Omental fat pad (tissue), 4 donors: ENCODE measurements at places on chromosomes 4 and X.

DNA sequence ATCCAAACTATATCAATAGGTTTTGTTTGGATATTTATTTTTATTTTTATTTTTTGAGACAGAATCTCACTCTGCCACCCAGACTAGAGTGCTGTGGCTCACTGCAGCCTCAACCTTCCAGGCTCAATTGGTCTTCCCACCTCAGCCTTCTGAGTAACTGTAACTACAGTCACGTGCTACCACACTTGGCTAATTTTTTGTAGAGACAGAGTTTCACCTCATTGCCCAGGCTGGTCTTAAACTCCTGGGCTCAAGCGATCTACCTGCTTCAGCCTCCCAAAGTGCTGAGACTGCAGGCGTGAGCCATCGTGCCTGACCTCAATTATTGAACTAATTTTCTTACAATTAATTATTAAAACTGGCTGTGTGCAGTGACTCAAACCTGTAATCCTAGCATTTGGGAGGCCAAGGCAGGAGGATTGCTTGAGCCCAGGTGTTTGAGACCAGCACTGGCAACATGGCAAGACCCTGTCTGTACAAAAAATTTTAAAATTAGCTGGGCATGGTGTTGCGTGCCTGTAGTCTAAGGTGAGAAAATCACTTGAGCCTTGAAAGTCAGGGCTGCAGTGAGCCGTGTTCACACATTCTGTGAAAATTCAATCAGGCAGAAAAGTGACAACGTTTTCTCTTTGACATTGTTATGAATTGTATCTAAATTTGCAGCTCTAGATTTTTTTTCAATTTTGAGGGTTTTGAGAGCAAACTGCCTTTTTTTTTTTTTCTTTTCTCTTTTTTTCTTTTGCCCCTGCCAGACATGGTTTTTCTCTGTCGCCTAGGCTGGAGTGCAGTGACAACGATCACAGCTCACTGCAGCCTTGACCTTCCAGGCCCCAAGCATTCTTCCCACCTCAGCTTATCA, 66.0 kb downstream of the UBE2K start:
- DNase-seq, result no peak

DNA sequence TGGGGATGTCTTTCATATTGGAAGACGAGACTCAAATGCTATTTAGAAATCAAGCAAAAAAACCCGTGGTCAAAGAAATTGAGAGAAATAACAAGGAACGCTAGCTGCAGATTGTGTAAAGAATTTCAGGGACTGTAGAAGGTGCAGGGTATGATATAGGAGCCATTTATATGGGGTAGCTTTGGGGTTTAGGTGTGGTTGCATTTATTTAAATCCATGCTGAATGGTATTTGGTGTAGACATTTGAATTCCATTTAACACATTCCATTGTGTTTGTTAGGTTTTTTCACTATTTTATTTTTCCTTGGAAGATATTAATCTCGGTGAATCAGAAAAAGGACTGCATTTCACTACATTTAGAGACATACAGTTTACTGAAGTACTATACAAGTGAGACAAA, 341.0 kb upstream of the GALNTL6 start:
- no peak for DNase-seq

DNA sequence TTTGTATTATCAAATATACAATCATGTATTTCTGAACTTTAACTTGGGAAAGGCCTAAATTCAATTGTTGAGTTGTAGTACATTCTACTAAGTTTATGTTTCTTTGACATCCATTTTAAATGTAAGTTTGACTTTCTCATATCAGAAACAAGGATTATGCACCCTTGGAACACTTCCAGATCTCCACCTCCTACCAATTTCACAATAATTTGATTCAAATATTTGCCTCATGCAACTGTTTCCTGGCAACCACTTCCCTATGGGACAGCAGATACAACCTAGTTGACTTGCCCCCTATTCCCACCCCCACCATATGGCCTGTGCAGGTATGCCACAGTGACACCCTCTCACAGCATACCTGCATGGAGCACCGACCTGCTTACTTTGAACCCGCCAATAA, 506.4 kb upstream of the PABPC4L start:
- no peak for DNase-seq

DNA sequence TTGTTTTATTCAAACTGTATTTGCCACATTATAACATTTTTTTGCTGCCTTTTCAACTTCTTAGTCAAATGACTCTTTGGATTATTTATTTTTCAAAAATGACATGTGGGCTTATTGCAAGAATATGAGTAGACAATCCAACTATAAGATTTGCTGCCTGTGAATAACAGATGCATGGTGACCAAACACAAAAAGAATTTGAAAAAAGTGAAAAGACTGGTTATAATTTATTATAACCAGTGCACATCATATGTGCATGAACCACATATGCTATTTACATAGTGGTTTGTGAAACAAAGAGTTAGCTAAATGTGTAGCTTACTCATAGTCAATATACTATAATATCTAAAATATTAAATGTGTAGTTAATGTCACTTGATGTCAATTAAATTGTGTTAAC, 2086.8 kb downstream of the ARAP2 start:
- no peak for DNase-seq

GRCh38 chrX:136745215-136746173, 35.2 kb downstream of the ARHGEF6 start:
- DNase-seq, result no peak
